ENCODE measurements at places on chromosomes 5 and 9.

DNA sequence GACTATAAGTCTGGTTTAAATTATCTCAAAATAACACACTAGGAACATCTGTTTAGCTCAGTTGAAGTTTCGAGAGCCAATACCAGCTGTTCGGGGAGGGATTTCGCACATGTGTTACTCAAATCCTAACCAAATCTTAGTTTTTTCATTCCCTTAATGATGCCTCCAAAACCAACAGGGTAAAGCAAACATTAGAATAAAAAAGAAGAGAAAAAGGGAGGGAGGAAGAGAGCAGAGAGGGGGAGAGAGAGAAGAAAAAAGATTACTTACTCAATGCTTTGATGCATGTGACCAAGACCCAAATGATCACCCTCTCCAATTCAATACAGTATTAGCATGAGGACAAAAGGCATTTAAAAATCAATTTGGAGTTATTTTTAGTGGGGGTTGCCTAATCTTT, 86.0 kb upstream of the NR5A1 start:
- no peak for DNase-seq

DNA sequence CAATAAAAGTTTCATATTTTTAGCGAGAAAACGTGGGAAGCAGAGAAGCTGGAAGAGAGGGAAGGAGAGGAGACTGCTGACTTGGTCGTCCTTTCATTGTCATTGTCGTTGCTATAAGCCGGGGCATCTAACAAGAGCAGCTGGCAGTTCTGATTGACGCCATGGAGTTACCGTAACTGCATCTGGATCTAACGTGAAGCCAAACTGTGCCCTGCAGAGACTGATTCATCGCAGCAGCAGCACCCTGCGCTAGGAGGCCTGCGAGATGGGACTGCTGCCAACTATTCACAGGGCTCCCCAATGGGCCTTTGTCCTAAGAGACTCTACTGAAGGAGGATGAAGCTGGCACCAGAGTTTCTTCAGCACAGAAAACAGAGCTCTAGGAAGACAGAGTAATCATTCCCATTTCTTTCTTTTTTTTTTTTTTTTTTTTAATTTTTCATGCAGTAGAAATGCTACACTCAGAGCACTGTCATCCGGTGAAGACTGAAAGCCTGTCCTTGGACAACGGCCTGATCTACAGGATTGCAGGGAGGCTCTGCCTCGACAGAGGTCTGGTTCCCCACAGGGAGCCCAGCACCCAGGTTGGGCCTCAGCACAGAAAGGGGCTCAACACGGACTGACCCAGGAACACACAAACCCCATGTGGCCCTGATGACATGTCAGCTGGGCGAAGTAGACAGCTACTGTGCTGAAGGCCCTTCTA, 47.8 kb downstream of the RETREG1 start:
- no peak for DNase-seq

GRCh38 chr9:137459601-137460362, 648 bp upstream of the NSMF start:
- no peak for DNase-seq

GRCh38 chr5:37839407-37840052, at the start of gene GDNF:
GDNF (minus strand) TSS chr5:37840041; CDS start chr5:37834796, 5,245 bp downstream.
- no peak for DNase-seq

DNA sequence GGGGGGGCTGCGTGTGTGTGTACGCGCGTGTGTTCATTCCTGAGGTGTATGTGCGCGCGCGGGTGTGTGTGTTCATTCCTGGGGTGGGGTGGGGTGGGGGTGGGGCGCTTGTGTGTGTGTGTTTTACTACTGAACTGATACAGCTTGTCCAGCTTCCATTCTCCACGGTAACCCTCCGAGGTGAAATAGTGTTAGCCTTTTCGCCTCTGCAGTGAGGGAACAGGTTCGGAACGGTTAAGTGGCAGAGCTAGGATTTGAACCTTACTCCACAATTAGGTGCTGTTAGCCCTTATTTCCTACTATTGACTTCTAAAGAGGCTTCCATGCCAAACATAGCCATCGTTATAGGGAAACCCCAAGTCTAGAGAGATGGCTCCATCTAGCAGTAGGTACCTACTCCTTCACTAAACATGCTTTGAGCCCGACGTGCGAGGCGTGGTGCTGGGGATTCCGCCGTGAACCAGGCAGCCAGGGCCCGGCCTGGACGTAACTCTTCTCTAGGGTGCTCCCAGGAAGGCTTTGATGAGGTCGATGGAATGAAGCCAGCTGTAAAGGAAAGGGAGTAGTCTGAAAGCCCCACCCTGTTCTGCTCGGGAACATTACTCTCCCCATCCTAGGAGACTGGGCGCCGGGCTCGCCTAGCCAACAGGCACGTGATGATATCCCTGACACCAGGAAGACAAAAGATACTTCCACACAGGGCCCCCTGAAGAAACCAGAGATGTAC, 782 bp upstream of the SKP1 start:
- DNase-seq: no peak

- DNase-seq: no peak
These were observed 25.9 kb downstream of the UGCG start for GRCh38 chr9:111922324-111923013.

DNA sequence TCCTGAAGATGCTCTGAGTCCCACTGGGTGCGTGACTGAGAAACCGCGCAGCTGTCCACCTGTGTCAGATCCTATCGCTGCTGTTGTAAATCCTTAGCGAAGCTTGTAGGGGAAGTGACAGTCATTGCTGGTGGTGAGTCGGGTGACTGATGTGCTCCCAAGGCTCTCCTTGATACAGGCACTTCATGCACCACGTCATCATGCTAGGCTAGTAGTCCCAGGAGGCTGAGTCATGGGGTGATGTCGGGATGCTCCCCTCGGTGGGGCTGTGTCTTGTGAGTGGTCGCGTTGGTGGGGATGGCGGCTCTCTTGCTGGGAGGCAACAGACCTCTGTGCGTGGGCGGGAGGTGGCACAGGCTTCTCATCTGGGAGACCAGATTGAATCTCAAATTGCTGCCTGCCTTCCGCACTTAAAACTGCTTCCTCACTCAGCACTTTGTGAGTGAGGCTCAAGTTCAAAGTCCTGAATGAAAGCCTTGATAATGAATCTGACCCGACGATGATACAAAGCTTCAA, 84.7 kb downstream of the CSNK1A1 start:
- DNase-seq: no peak

- DNase-seq: no peak
These were observed 341.4 kb upstream of the EDIL3 start for GRCh38 chr5:84725946-84726570.

DNA sequence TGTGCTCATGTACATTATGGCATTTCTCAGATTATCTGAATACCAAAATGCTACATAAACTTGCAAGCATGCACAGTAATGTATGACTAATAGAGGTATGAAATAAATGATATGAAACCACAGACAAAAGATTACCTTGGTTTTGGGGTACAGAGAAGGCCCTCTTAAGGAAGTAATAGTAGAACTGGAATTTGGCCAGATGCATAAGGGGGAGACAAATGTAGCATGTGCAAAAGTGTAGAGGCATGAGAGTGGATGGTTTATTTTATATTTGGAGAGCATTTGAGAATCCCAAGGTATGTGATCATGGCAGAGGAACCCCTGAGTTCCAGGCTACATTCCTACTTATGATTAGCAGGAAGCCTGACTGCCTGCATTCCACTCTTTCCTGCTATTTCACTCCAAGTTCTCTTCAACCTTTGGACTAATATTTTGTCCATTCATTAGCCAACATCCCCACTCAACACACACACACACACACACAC, 74.2 kb downstream of the MAMDC2 start:
- no peak for DNase-seq

- DNase-seq: no peak
These were observed 63.8 kb downstream of the VAV2 start for GRCh38 chr9:133928248-133928764.

DNA sequence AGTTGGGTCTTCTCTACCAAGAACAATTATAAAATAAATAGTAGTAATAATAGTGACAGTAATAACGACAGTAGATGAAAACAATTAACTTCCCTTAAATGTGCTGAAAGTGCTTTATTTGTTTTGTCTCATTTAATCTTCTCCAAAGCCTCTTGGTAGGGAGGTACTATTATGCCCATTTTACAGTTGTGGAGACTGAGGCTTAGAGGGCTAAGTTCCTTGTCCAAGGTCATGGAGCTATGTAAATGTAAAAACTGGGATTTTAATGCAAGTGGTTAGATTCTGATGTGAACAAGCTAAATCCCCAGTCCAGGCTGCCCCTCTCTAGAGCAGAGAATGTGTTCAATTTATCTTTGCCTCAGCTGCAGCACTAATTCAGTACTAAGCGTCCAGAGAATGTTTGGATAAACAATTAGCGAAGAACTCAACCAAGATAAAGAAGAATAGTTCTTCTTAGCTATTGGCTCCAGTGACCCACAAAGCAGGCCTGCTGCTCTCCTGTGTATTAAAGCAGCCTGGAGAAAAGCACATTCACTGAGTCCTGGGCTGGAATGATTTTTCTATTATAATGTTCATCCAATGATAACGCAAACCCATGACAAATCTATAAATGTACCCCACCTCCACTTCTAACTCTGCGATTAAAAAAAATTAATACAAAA, 68.8 kb downstream of the NPR3 start:
- no peak for DNase-seq

GRCh38 chr9:2243666-2244555, 228.8 kb downstream of the SMARCA2 start:
- DNase-seq: no peak

DNA sequence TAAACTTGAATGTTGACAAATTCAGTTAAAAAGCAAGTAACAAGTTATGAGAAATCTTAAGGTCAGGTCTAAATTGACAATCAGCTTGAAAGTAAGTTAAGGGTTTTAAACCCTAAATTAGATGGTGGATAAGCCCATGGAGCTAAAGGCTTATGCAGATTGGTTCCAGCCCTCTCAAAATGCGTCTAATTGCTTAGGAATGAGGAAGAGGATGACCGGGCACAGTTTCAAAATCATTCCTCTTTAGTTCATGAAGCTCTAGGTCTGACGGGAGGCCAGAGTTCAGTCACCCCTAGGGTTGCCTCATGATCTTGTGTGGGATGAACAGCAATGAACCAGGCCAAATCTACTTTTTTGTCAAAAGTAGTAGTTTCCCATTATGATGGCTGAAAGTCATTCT, 75.4 kb downstream of the SLC38A9 start:
- DNase-seq: no peak

GRCh38 chr9:84140535-84141101, 160.0 kb downstream of the RMI1 start:
- DNase-seq: no peak

GRCh38 chr9:18299449-18299848, 174.5 kb upstream of the ADAMTSL1 start:
- DNase-seq: no peak

Measured in stimulated activated CD8-positive, alpha-beta memory T cell treated with anti-CD3 and anti-CD28 coated beads, Interleukin-7, amount 100 ng/mL, for 1 hour (primary cell).